ENCODE measurements at places on chromosomes 3 and 15.

DNA sequence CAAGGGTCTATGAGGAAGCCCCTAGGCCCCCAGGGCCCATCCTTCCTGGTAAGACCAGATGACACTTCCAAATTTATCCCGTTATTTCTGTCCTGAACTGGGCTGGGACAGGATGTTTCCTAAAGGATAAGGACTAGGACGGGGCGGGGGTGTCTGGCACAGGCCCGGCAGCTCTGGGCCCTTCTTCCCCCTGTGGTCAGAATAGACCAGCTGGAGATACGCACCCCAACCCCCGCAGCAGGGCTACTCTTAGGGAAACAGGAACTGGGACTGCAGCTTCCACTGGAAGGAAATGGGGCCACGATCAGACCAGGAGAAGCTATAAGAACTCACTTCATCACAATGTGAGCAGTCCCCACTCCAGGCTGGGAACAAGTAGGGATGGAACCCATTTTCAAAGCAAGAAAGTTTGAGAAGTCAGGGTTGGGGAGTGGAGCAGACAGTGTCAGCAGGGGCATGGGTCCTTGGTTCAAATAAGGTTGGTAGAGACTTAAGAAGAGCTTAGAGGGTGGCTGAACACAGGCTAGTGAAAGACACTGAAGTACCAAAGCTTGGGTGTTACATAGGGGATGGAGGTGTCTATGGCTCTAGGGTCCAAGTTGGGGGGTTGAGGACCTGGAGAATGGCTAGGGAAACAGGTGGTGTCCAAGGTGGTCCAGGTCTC, 1.1 kb downstream of the NCKIPSD start:
- DNase-seq = no peak

GRCh38 chr3:34837848-34838741, 801.2 kb upstream of the ARPP21 start:
- DNase-seq = peak; percentile 31

DNA sequence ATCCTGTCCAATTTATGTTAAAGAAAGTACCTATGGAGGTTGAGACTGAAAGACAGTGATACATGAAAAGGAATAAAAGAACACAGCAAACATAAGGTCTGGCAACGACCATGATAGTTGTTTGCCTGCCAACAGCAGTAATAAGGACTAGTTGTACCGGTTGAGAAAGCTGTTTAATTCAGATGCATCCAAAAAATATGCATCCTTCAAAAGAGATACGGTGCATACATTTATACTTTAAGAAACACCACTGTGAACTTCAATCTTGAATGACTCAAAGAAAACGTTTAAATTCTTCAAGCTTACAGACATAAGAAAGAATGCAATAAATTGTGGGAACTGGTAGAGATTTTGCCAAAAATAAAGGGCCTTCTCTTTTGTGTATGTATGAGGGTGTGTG, 492.1 kb downstream of the NLGN1 start:
- no peak for DNase-seq

- DNase-seq = no peak
These were observed 62.3 kb downstream of the NOX5 start for GRCh38 chr15:69076756-69077155.

DNA sequence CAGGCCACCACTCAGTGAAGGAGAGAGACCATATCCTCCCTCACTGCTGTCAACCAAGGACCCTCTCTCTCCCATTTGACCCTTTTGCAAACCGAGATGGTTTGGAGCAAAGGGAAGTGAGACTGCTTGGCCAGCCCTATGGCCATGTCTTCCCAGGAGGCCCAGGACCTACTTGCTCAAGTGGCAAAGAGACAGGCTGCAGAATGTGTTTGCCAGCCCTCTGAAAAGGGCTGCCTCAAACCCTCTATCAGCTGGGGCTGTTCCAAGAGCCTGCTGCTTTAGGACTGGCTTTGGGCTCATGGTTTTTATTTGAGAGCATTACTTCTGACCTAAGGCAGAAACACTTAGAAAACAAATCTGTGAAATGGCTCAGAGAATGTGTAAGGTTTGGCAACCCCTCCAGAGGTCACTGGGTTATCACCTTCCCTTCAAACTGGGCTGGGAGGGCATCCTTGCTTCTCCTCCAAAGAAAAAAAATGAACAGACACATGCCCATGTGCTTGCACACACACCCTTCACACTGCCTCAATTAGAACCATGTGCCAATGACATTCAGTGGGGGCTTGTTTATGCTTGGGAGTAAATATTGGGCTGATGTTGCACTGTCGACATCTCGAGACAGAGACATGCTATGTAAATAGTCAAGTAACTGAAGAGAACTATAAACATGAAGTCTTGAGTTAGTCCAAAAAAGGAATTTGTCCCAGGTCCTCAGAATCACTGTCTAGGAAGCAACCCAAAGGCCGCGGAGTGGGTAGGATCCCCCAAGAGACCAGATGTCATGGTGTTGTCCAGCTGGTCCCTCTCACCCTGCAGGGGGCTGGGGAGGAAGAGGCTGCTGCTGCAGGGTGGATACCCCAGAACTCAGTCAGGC, 49.8 kb upstream of the CTDSPL start:
- no peak for DNase-seq

GRCh38 chr15:70664494-70664893, 98.9 kb downstream of the UACA start:
- no peak for DNase-seq

- no peak for DNase-seq
These were observed 252.0 kb downstream of the NR2F2 start for GRCh38 chr15:96582473-96582872.

DNA sequence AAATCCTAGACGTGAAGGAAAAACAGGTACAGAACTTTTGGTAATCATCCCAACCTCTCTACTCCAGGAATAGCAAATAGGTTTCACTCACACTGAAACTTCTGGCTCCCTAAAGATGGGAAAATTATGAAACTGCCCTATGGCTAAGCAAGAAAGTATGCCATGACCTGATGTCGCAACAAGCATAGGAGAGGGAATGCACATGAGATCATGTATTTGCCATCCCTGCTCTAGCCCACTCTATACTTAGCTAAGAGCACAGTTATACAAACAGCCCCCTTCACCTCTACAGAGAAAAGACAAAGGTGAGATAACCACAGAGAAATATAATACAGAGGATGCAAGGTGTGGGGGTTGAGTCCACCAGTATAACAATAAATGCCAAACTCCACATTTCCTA, 102.7 kb downstream of the TBC1D5 start:
- DNase-seq = peak; percentile 96

DNA sequence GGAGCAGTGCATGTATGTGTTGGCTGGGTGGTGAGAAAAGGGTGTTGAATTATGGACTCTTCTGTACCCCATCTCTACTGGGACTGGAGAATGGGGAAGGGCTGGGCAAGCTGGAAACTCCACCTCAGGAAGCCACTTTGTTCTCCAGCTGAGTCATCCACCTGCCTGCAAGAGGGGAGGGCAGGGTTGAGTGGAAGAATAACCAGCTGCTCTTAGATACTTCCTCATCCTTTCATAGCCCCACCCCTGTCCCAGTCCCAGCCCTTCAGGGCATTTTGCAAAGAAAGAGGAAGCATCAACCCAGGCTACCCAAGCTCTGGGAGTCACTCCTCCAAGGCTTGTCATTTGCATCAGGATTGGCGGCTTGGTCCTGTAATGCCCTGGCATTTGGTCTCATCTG, 33.1 kb downstream of the RAB11A start:
- peak; percentile 18 for DNase-seq

DNA sequence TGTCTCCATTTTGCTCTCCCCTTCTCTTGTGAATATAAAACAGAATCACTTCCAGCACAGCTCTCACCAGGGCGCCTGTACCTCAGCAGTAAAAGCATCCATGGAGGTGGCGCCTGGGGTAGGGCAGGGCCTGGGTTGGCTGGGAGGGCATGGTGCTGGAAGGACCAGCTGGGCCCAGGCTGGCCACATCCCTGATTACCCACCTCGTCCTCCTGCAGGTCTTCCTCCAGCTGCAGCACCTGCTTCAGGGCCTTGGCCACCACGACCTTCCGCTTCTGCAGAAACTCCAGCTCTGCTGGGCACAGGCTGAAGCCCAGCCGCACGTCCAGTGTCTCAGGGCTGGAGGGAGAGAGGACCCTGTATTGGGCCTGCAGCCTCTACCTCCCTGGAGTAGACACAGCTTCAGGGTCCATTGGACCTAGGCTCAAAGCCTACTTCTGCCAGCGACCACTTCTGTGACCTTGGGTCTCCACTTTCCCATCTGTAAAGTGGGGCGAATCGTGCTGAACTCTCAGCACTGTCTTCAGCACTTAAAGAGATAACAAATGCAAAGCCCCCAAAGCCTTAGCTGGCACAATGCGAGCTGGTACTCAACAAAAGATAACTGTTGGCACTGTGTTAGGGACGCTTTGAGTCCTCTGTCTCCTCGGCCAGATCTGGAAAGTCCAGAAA, 23.8 kb downstream of the PLA2G4E start:
- no peak for DNase-seq

GRCh38 chr3:158105119-158105709, 1.0 kb downstream of the SHOX2 start:
- no peak for DNase-seq

GRCh38 chr3:14789221-14789620, 29.5 kb upstream of the FGD5 start:
- DNase-seq = no peak

DNA sequence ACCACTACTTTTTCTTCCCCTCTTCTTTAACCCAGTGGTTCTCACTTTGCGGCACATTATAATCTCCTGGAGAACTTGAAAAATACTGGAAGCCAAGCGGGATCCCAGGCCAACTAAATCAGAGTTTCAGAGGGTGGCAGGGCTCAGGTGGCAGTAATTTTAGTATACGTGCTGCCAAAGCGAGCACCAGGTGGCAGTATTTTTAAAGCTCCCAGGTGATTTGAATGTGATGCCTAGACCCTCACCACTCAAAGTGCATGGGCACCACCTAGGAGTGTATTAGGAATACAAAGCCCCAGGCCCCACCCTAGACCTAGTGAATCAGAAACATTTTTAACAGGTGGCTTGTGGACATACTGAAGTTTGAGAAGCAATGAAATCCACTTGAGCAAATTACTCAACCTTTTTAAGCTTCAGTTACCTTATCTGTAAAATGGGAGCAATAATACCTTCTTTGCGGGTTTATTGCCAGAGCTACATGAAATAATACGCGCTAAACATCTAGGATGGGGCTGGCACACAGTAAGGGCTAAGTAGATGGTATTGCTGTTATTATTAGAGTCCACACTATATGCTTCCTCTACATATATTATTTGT, 8.3 kb downstream of the B3GALNT1 start:
- no peak for DNase-seq

DNA sequence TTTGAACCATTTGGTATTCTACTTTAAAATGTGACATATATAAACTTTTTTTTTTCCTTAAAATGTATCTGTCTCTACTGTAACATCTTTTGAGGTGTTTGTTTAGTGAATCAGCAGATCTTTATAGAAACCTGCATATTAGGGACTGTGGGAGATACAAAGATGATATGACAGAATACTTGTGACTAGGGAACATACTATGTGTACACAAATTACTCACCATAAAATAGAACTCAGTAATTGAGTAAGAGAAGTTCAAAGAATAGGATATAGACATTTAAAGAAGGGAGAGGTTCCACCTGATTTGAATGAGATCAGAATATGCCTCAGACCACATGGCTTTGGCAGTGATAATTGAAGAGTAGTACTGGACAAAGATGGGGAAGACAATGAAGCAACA, 47.9 kb downstream of the ATP2C1 start:
- no peak for DNase-seq

GRCh38 chr15:79874242-79874641, 22.6 kb downstream of the MTHFS start:
- no peak for DNase-seq

DNA sequence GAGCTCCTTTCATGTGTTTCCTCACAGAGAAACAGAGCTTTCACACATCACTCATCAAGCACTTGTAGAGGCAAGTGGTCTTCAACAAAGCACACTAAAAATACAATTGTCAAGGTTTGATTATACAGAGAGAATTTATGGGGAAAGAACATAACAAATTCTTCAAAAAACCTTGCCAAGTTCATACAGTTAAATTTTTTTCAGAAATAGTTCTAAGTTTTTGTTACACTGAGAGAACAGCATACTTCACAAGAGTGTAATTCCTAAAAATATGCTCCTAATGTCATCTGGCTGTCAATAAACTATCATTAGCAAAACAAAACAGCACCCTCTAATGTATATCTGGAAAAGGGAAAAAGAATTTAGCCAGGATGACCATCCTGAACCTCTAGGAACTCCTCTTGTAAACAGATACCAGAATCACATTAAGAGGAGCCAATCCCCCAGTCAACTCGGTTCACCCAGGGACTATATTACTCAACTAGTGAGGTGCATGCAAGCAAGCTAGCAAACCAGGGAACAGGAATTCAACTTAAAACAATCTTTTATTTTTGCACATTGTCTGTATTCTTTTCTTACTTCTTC, 63.3 kb downstream of the RAD18 start:
- DNase-seq = no peak

GRCh38 chr15:73746883-73747282, 6.3 kb downstream of the INSYN1 start:
- no peak for DNase-seq

GRCh38 chr15:87609474-87609873, 647.1 kb downstream of the NTRK3 start:
- peak; percentile 97 for DNase-seq

- DNase-seq = peak; percentile 38
These were observed 664 bp downstream of the PARP3 start for GRCh38 chr3:51942603-51943450.

- DNase-seq = no peak
These were observed 87.5 kb downstream of the RORA start for GRCh38 chr15:61141497-61142125.

DNA sequence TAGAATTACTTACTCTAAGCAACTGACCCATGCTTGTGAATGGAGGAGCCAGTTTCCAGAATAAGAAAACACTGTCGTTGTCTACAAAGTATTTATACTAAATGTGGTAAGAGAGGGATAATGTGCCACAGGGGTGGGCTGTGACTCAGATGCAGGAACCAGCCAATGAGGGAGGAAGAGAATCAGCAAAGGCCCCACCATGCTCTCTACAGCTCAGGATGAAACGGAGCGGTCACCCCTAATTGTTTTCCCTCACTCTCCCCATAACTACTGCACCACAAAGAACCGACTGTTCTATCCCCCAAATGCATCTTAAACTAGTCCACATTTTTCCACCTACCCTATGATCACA, 44.5 kb downstream of the BFSP2 start:
- DNase-seq = no peak
